ENCODE measurements at places on chromosomes 11 and 22.

DNA sequence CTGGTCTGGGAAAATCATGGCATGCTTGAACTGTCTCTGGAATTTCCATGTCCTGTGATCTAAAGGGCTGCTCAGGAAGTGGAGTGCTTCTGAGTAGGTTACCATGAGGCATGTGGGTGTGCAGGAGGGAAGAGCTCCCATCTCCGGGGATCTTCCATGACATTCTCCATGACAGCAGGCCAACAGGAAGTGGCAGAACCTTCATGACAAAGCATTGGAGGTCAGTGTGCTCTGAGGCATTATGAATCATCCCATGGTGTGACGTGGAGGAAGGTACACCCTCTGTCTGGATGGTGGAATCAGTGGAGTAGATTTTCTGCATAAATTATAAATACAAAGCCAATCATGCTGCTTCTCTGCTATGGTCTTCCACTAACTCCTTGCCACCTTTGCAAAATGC, 139.6 kb upstream of the E2F8 start:
- no peak for DNase-seq

GRCh38 chr11:64275841-64276240, 8.6 kb downstream of the BAD start:
- DNase-seq: no peak

DNA sequence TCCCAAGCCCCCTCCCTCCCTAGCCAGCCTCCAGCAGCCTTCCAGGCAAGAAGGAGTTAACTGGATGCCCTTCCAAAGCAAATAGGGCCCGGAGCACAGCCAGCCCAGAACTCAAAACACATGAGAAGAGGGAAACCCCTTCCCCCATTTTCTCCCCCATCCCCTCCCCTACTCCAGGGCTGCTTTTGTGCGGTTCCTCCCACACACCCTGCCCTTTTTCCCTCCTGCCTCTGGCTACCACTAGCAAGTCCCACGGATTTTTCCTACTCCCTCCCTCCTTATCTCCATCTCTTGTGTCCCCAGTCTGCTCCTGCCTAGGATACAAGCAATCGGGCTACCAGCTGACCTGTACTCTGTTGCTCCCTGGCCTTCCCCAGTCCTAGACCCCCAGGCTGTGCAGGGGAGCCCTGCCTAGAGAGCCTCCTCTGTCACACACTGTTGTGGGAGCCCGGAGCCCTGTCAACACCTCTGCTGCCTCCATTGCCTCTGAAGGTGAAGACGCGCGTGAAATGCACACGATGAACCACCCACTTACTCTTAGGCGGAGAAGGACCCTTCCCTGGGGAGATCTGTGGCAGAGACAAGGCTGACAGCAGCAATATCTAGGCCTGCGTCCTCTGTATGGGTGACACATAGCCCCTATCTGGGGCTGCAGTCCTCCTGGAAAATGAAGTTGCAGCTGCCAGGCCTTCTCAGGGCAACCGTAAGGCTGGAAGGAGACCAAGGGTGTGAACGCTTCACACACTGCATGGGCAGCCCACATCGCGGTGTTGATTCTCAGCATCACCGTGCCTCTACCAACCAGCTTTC, 282.8 kb downstream of the MN1 start:
- DNase-seq: no peak

- peak; percentile 25 for DNase-seq
Measured at GRCh38 chr11:102241026-102241425, 76.3 kb upstream of the BIRC3 start.

DNA sequence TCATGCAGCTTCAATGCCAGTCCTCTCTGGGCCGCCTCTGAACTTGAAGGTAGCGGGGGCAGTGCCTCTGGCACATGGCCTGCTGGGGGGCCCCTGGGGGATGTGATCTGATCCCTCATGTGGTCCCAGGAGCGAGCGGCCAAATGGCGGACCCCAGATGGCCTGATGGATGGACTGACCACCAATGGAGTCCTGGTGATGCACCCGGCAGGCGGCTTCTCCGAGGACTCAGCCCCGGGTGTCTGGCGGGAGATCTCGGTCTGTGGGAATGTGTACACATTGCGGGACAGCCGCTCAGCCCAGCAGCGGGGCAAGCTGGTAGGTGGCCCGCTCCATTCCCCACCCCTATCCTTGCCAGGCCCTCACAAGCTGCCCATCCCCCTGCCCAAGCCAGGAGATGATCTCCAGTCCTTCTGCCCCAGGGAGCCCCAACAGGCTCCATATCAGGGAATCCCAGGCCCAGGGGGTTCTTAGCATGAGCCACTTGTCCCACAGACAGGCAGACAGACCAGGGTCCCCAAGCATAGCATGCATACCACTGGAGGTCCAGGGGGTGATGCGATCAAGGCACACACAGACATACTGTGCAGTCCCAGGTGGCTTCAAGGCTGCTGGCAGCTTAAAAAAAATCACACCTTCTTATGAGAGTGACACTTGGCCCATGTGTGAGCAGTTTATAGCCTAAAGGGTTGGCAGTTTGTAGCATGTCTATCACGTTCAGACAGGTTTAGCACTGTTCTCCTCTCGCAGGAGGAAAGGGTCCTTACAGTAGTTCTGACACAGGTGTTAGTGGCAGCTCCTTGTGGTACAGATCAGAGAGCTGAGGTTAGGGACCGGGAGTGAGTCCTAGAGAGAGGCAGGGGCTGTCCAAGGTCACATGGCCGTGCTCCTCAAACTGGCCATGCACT, 6.4 kb upstream of the DPP3 start:
- no peak for DNase-seq

DNA sequence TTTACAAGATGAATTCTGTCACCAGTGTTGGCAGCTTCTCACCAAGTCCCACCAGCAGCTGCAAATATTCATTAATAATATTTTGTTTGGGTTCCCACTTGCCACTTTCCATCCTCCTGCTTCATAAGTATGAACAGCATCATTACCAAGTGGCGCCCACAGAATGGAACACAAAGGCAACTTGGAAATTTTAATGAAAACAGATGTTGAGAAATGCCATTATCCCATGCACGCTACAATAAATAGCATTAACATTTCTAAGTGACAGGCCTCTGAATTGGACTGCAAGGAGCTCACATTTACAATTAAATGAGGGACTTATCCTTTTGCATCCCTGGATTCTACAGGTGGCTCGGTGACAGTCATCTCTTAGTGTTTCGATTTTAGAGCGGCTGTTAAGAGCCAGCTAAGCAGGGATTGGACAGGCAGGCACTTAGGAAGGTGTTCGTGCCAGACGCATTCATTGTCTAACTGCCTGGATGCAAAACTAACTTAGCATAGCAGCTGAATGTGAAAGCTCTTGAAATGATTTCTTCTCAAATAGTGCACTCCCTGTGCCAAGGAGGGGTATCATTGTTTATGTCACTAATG, 170.3 kb downstream of the KIRREL3 start:
- no peak for DNase-seq

DNA sequence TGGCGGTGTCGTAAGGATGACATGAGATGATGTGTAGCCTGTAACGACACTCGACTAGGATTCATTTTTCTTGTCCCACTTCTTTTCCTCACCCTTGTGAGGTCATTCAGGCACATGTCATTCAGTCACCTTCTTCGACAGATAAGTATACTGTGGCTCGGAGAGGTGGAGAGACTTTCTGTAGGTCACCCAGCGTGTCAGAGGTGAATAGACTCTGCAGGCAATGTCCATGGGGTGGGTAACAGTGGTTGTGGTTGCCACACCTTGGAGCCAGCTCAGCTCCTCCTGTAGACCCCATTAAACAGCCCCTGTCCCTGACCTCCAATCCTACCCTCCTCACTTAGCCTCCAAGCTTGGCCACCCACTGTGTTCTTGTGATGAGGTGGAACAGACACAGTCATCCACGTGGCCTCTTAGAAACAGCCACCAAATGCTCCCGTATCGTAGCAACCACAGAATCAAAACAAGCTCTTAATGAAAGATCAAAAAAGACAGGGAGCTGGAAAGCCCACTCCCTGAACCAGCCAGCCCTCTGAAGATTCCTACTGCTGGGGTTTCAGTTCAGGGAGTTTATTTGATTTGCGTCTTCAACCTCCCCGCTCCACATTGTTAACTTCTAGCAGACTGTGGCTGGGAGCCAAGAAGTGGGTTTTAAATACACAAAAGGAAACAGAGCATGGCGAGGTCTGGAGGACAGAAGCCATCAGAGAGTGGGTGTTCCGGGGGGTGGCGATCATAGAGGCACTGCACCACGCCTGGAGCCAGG, 89.0 kb upstream of the GRK3 start:
- DNase-seq: peak; percentile 28

DNA sequence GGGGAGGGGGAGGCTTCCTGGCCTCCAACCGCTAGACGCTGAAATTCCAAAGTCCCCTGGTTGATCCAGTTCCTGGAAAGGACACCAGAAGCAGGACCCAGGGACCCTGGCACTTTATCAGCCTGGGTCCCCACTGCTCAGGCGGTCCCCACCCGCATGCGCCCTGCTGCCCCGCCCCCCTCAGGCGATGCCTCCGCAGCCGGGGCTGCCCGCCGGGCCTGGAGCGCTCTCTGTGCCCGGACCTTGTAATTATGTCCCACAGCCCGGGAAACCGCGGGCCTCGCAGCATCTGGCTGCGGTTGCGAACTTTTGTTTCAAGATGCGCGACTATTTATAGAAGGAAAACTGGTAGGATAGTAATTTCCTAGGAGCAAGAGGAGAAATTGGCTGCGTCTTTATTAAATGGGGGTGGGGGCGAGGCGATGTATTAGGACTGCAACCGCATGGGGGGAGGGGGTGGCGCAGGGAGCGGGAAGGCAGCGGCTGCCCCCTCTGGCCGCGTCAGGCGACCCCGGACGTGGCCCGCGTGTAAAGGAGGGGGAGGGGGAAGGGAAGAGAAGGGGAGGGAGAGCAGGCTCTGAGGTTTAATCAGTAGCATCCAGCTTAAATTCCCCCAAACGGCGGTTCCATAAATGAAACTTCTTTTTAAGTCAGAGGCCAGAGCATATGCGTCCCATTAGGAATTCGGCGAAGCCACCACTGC, 6.1 kb downstream of the WNT7B start:
- DNase-seq: no peak

- DNase-seq: no peak
Measured at GRCh38 chr11:2660357-2660939, 39.3 kb downstream of the KCNQ1OT1 start.

DNA sequence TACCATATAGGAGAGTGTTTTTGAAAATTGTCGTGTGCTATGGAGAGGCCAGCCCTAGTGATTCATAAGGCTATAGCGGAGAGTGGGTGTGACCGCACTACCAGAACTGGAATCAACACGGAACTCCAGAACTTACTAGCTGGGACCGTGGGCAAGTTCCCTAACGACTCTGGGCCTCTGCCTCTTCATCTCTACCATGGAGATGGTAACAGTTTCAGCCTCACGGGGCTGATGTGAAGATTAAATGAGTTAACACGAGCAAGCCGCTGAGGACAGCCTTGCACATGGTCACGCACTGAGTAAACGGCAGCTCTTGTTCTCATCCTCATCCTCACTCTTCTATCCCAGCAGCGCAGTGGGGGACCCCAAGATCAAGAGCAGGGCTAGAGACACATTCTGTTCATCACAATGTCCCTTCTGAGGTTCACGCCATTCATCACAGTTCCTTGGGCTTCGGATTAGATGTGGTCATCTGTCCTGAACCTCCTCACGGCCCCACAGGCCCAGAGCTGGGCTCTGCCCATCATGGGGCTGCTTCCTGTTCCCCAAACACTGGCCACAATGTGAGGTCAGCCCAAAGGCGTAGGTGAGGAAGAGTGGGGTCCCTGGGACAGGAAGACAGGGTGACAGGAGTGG, 47.2 kb upstream of the CD5 start:
- DNase-seq: no peak

- peak; percentile 42 for DNase-seq
Measured at GRCh38 chr11:72668629-72669347, 5.4 kb downstream of the PDE2A start.

DNA sequence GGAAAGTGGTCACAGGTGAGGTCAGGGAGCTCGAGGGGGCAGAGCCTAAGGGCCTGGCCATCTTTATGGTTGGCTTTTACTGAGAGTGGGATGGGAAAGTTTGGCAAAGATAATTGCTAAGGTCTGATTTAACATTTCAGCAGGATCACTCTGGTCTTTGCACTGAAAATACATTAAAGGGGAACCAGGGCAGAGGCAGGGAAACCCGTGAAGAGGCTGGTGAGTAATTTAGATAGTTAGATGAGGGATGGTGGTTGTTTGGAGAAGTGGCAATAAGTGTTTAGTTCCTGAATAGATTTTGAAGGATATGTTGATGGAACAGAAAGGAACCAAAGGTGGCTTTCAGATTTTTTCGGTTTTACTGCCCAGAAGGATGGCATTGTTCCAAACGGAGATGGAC, 50.8 kb downstream of the SCN3B start:
- no peak for DNase-seq

DNA sequence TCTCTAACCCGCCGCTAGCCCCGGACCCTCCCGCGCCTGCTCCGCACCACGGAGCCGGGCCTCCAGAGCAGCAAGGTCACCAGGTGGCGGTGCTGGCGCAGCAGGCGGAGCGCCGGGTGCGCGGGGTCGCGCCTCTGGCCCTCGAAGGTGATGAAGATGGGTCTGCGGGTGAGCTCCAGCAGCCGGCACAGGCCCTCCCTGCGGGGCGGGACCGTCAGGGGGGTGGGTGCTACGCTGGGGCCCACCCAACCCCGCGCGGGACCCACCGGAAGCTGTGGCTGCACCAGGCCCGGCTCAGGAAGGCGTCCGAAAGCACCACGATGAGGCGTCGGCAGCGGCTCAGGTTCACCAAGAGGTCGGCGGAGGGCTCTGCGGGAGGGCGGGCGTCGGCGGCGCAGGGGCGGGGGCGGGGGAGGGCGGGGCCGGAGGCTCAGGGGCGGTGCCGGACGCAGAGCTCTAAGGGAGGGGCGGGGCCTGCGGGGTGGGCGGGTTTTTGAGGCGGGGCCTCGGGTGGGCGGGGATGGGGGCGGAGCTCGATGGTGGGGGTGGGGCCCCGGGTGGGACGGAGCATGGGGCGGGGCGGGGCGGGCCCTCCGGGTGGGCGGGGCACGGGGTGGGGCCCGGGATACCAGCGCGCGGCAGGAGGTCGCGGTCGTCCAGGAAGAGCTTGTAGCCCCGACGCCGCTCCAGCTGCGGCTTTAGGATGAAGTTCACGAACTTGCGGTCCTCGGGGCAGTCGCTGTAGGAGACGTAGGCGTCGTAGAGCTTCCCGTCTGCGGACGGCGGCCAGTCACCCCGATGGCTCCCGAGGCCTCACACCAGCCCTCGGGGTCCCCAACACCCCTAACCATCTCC, 7.8 kb downstream of the SIGIRR start:
- DNase-seq: peak; percentile 93

- DNase-seq: no peak
Measured at GRCh38 chr11:26905368-26905767, 88.5 kb upstream of the FIBIN start.
